Stimulated activated CD4-positive, alpha-beta T cell treated with anti-CD3 and anti-CD28 coated beads, Interleukin-1b, Interleukin-23, amount 100 ng/mL, for 24 hours (primary cell): ENCODE measurements at places on chromosomes 4 and X.

- DNase-seq, result no peak
These were observed 512.2 kb downstream of the PDHA2 start for GRCh38 chr4:96352051-96352517.

DNA sequence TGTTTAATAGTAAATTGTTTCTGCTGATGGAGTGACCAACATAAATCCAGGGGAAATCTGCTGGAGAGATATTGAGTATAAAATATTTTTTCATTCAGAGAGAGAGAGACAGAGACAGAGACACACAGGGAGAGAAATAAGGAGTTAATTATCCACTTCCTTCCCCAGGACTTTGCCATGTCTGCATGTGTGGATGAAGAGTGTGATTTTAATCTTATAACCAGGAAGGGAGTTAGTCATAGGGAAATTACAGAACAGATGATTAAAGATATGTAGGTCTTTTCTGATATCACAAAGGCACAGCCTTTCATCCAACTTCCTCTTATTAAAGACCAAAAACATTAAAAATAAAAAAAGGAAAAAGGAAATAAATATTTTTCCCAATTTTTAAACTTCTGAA lies 526.3 kb downstream of the SPRY1 start:
- no peak for DNase-seq

DNA sequence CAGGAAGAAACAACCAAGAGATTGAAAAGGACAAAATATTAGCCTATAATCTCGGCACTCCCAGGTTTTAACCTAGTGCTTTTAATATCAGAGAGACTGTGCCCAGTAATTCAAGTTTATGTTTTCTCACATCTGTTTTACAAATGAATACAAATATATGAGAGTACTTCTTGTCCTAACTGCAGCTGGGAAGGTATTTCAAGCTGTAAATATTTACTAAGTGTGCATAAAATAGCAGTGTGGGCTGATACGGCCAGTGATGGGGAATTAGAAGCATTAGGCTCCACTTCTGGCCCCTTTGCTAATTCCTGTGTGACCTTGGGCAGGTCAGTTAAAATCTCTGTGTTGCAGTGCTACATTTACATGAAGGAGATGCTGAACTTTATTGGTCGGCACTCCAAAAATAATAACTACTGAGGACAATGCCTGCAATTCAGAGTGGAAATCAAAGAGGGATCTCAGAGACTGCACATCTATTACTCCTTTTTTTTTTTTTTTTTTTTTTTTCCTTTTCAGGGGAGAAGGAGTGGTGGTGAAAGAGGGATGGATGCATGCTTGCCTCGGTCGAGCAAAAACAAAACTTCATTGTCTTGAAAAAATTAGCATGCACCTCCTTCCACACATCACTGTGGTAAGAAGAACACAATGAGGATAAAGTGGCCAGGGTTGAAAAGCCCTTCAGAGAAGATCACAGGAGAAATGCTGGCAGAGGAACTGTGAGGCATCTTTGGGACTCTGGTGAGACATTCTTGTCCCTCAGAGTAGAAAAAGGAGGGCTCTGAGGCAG lies 44.6 kb upstream of the LNX1 start:
- no peak for DNase-seq

GRCh38 chr4:44086753-44087152 lies 361.9 kb downstream of the KCTD8 start:
- DNase-seq, result no peak

GRCh38 chr4:44791831-44792230 lies 65.5 kb upstream of the GNPDA2 start:
- DNase-seq, result no peak

- no peak for DNase-seq
These were observed 32.1 kb downstream of the RAP1GDS1 start for GRCh38 chr4:98293104-98293887.

DNA sequence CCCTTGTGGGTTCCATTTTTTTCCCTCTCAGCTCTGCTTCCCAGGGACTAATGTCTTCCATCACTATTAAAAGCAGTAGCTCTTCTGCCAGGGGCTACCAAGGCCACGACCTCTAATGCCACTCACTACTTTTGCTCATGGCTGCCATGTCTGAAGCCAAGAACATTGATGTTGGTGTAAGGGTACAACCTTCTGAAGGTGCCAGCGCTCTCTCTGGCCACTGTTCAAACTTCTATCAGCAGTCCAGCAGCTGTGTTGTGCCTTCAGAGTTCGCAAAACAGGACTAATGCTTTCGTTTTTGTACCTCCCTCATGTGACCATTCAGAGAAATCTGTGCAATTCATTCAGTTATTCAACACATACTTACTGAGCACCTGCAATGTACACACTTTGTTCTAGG lies 121.5 kb upstream of the ENPEP start:
- no peak for DNase-seq

- DNase-seq, result no peak
These were observed 1063.8 kb upstream of the INTU start for GRCh38 chr4:126568652-126569570.

DNA sequence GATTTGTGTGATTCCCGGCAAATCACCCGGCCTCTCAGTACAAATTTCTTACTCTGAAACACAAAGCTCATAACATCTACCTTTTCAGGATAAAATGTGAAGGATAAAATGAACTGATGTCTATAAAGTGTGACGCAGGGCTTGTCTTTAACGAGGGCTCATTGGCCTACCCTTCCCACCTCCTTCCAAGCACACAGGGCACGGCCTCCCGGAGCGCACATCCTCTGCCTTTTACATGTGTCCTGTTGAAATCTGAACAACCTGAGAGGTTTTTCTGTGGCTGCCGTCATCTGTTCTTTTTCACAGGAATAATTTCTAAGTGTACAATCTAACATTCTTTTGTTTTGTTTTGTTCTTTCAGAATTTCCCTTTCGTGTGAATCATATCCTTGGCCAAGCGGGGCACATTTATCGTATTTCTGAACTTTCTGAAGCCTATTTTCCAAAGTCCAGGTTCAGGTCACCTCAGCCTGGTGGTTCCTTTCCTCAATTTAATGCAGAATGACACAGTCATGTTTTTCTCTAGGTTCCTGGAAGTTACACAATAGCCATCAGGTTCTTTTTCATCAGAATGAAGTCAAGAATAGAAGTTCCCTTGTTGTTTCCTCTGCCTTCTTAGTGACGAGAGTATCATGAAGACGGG lies 53.1 kb upstream of the SPRY1 start:
- DNase-seq, result no peak

DNA sequence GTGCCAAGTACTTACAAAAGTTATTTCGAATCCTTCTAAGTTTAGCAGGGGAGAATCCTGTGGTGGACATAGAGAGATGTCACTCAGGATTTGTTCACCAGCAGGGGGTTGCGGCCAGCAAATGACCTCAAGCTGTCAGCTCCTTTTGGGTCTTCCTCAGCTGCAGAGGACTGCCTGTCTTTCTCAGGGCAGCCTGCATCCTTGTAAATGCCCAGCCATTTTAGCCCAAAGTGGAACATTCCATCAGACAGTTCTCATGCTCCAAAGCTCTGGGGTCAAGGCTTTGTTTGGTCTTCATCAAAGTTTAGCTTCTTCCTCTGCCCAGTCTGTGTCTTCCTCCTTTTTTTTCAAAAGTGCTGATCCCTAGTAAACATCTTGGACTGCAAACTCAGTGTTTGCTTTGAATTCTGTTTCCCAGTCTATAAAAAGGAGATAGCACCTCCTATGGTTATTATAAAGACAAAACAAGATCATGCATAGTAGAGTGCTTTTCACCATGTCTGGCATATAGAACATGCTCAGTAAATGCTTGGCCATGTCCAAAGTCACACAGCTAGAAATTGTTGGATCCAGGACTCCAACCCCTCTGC lies 156.4 kb upstream of the GATB start:
- DNase-seq, result no peak

GRCh38 chr4:6562931-6563901 lies 11.8 kb upstream of the MAN2B2 start:
- DNase-seq, result no peak

DNA sequence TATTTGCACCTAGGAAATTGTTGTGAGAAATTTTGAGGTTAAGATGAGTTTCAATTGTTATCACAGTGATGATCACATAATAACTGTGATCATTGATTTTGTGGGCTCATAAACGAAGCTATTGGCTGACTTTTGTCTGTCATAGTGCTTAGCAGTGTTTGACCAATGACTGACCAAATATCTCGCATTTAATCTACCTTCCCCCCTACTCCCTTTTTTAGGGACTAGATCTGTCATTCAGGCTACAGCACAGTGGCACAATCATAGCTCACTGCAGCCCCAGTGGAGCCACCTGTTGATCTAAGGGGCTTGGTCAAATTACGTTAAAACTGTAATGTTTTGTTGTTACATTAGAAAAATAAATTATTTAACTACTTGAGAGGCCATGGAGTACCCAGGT lies 1.5 kb downstream of the FUNDC2 start:
- no peak for DNase-seq

GRCh38 chrX:16528620-16529019 lies 121.3 kb upstream of the S100G start:
- DNase-seq, result peak; percentile 1

DNA sequence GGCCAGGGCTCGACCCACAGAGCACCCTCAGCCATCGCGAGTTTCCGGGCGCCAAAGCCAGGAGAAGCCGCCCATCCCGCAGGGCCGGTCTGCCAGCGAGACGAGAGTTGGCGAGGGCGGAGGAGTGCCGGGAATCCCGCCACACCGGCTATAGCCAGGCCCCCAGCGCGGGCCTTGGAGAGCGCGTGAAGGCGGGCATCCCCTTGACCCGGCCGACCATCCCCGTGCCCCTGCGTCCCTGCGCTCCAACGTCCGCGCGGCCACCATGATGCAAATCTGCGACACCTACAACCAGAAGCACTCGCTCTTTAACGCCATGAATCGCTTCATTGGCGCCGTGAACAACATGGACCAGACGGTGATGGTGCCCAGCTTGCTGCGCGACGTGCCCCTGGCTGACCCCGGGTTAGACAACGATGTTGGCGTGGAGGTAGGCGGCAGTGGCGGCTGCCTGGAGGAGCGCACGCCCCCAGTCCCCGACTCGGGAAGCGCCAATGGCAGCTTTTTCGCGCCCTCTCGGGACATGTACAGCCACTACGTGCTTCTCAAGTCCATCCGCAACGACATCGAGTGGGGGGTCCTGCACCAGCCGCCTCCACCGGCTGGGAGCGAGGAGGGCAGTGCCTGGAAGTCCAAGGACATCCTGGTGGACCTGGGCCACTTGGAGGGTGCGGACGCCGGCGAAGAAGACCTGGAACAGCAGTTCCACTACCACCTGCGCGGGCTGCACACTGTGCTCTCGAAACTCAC lies 3.6 kb downstream of the MID1IP1 start:
- DNase-seq, result peak; percentile 4

- DNase-seq, result no peak
These were observed 66.7 kb downstream of the RBMX2 start for GRCh38 chrX:130468395-130468923.

- no peak for DNase-seq
These were observed 953.4 kb downstream of the FAT4 start for GRCh38 chr4:126268106-126268505.

GRCh38 chrX:137034508-137034872 lies 695 bp upstream of the GPR101 start:
- no peak for DNase-seq

GRCh38 chr4:37864786-37865185 lies 26.1 kb upstream of the TBC1D1 start:
- no peak for DNase-seq

GRCh38 chr4:89353514-89353913 lies 45.9 kb upstream of the GPRIN3 start:
- no peak for DNase-seq

- DNase-seq, result no peak
These were observed 168.9 kb downstream of the ZNF674 start for GRCh38 chrX:46376246-46376885.

DNA sequence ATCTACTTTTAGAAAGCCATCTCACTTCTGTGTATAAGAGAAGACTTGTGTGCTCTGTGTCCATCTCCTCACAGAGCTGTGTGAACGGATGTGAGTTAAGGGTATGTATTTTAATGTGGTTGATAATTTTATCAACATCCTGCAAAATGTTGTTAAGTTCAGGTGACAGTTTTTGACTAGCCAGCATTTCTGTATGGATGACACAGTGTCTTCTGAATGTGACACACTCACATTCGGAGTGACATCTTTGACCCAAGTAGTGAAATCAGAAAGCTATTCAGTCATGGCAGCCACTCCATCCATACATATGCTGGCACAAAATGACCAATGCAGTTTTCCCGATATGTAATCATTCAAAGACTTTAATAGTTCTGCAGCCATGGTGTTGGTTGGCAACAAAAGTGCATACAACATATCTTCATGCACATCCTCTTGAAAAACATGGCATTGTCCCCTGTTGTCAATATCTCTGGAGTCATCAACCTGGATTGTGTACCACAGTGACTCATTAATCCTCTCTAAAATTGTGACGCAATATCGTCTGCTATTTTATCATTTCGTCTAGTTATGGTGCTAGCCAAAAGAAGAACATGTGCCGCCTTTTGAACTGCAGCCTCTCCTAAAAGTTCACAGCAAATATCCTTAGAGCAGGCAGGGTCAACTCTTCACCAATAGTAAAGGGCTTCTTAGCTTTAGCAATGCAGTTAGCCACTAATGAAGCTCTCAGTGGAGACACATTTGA lies 6.8 kb upstream of the FGF2 start:
- no peak for DNase-seq

DNA sequence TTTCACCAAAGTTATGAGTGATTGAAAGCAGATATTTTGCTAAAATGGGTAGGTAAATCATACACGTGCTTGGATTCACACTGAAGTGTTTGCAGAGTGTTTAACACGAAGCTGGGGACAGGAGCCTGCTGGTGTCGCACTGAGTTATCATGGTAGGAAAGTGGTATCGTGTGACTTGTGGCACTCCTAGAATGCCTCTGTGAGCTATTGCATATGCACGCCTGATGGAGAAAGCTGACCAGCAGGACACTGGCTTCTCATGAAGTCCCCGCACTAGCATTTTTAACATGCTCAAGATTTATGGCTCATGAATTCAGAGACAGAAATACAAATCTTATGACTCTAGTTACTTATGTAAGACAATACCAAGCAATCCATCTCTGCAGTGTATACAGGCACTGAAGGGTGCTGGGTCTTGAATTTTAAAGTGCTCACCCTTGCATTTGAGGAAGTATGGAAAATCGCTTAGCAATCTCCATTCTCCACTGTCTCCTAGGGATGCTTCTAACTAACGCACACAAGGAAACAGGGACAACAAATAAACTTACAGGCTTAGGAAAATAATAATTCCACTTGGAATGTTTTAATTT lies 19.8 kb downstream of the VCX3B start:
- no peak for DNase-seq

DNA sequence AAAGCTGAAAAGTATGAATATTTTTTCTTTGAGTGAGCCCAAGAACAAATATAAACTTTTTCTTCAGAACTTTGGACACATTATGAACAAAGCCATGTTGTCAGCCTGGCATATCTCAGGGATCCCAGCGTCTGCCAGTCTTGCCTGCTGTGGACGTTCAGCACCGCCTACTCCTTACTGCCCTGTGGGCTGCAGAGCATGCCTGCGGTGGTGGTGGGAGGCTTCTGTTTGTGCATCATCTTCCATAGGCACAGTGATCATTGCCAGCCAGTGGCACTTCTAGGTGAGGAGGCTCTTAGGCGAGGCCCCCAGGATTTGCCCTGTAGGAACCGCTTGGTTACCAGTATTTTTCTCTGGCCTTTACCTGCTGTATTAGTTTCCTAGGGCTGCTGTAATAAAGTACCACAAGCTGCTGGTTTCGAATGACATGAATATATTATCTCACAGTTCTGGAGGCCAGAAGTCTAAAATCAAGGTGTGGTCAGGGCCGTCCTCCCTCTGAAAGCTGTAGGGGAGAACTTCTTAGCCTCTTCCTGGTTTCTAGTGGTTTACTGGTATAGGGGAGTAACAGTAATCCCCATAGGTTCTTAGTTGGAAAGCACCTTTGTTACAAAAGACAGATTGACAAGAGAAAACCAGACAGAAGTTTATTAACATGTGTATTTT lies 15.4 kb downstream of the ANXA3 start:
- DNase-seq, result no peak
